Stimulated activated CD8-positive, alpha-beta memory T cell treated with anti-CD3 and anti-CD28 coated beads, Interleukin-7, amount 100 ng/mL, for 4 hours (primary cell): ENCODE measurements at places on chromosomes 3 and 15.

- no peak for DNase-seq
Measured at GRCh38 chr3:85244519-85244918, 285.7 kb downstream of the CADM2 start.

- DNase-seq, result no peak
Measured at GRCh38 chr15:30956216-30957124, 35.0 kb downstream of the MTMR10 start.

DNA sequence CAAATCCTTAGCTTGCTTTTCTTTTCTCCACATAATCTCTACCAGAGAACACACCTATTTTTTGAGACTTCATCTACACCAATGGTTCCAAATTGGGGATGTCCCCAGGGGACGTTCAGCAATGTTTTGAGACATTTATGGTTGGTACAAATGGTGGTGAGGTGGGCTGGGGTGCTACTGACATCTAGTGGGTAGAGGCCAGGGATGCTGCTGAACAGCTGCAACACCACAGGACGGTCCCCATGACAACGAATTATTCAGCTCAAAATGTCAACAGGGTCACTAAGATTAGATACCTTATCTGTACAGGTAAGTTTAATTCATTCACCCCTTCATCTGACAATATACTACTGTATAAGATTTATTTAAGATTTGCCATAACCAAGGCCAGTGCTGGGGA, 14.4 kb downstream of the GK5 start:
- DNase-seq, result no peak

GRCh38 chr15:90004671-90005070, 3.5 kb downstream of the ZNF710 start:
- DNase-seq, result no peak

DNA sequence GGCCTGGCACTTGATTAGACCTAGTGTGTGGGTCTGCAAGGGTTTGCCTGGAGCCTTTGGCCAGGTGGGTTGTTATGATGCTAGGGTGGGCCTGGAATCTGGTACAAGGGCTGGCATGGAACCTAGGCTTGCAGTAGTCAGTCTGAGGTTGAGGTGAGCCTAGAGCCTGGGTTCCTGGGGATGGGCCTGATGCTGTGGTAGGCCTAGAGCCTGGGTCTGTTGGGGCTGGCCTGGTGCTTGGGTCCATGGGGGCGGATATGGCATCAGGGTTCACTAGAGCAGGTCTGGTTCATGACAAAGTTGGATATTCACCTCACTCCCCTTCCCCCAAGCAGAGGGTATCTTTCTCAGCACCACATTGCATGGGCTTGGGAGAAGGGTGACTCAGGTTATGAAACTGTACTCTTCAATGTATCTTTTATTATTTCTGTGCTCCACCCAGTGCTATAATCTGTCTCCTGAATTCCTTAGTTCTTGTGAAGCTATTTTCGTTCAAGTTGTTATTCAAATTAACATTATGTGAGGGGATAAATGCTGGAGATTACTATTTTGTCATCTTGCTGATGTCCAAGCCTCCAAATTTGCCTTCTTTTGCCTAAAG, 274.4 kb downstream of the NFKBIZ start:
- no peak for DNase-seq

DNA sequence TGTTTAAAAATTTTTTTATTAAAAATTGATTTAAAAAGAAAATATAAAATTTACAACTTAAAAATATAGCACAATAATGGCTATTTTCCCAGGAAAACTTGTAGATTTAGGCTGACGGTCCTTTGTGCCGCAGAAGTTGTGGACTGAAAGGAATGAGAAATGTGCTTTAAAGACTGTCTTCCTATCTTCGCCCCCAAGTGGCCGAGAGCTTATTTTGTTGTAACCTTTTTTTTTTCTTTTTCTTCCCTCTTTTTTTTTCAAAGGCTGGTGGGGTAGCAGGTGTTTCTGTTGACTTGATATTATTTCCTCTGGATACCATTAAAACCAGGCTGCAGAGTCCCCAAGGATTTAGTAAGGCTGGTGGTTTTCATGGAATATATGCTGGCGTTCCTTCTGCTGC, 15.5 kb downstream of the SLC25A26 start:
- DNase-seq, result no peak

- DNase-seq, result no peak
Measured at GRCh38 chr3:67531181-67532101, 123.0 kb downstream of the SUCLG2 start.

GRCh38 chr3:28124882-28125281, 116.5 kb upstream of the CMC1 start:
- no peak for DNase-seq

GRCh38 chr15:34349769-34350168, 6.7 kb downstream of the NUTM1 start:
- DNase-seq, result no peak

GRCh38 chr3:153906366-153906765, 214.8 kb upstream of the ARHGEF26 start:
- no peak for DNase-seq

GRCh38 chr3:48403533-48404439, 26.1 kb downstream of the PLXNB1 start:
- DNase-seq, result no peak

DNA sequence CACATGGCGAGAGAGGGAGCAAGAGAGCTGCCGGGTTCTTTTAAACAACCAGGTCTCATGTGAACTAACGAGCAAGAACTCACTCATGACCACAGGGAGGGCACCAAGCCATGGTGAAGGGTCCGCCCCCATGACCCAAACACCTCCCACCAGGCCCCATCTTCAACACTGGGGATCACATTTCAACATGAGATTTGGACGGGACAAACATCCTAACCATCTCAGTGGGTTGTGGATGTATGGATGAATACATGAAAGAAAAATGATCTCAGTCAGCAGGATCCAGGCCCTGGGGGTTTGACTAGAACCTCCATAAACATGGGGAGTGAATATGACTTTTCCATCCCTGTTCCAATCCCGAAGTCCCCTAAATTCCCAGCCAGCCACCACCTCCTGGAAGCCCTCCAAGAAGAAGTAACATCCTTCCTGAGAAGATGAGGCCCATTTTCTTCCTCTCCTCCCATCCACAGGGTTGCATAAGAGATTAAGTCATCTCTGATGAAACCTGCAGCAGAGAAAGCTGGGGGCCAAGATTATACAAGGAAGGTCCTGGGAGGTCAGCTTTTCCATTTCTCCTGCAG, 9.5 kb downstream of the CAV3 start:
- DNase-seq, result no peak

DNA sequence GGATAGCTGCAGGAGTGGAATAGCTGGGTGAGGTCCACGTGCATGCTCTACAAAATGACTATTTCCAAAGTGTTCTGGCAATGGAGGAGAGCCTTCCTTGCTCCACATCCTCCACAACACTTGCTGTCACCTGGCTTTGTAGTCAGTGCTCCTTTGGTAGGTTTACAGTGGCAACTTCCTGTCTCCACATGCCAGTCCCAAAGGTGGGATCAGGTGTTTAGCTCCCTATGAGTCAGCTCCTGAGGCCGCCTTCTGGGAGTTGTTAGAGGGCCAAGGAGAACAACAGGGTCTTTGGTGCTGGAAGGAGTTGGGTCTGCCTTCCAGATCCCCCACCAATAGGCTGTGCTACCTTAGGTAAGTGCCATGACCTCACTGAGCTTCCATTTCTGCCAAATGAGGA, 15.3 kb upstream of the LIMD1 start:
- no peak for DNase-seq

DNA sequence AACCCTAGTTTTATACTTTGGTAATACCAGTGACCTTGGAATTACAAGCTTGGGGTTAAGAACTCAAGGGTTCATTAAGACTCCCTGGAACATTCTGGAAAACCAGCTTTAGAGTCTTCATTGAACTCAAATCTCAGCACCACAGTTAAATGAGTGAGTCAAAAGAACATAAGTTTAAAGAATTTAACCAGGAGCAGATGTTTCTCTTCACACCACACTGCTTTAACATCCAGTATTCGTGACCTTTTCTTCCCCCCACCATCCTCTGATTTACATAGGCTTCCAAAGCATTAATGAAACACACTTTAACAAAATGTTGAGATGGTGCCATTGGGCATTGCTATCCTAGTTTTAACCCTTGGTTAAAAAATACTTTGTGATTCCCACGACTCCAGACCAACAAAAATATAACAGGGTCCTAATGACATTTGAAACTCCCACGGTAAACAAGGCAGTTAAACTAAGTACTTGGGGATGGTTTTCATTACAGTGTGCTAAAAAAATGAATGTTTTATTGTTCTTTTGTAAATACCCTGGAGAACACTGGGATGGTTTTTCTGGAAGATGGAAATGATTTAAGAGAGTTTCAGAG, 123.9 kb downstream of the OXNAD1 start:
- no peak for DNase-seq

DNA sequence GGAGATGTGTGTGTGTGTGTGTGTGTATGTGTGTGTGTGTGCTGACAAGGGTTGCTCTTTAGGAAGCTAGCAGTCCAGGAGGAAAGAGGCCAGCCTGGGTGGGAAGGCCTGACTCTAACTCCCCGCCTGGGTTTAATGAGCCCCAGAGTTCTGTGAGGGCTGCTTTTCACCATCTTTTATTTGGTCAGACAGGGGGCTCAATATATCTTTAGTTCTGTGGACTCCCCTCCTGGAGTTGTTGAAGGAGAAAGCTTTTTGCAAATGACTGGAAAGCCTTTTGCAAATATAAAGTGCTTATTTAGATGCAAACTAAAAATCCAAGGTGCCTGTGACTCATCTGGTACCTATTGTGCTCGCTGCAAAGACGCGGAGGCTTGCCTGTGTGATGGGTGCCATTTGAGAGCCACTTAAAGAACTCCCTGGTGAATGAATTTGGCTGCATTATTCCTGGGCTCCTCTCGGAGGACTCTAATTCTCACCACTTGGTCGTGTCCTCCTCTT, 24.5 kb downstream of the DRD3 start:
- no peak for DNase-seq

DNA sequence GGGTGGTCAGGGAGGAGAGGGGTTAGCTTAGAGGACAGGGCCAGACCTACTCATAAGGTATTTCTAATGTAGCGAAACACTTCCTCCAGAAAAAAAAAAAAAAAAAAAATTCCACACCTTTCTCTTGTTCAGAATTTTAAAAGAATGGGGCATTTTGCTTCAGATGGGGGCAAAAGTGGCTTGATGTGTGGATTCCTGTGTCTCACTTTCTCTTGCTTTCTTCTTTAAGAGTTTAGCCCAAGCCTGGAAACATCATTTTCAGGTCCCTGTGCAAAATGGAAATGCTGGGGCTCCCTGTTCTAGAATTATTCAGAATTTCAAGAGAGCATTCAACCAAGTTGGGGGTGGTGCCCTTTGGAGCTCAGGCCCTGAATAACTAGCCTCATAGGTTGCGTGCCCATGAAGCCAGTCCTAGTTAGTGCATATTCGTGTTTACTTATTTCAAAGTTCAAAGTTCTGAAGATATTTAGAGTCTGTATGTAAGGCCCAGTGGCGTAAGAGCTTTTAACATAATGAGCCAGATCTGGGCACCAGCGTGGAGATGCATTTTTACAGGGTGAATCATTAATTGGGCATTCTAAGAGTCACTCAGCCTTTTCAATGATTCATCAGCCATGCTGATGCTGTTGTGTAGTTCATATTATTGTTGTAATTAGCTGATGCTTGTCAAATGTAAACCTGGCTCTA, 104.5 kb downstream of the RPLP1 start:
- no peak for DNase-seq

DNA sequence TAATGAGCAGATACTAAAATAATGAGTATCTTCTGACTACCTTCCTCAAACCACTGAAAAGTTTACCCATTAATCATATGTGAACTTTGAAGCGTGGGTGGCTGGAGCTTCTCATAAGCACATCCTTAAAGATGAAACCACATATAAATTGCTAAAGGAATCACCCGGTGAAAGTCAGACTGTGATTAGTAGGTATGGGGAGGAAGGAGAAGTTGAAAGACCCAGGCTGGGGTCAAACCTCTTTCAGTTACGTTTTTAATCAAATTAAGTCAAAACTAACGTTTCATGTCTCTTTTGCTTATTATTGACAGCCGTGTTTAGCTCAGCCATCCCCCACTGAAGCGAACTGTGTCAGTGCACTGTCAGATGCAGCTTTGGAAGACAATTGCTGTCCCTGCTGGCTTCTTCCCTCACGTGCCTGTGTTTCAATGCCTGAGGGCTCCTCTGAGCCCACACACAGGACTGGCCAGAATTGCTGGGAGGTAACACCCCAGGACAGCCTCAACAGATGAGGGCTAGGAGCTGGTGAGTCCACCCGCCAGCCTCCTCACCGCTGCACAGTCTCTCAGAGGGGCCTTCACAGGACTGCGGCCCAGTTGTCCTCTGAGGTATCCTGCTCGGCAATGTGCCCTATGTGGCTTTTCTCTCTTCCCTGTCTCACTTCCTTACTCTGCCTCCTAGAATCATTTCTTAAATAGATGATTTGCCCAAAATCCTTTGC, 29.3 kb upstream of the SH3BP5 start:
- no peak for DNase-seq

GRCh38 chr15:88480981-88481380, 13.5 kb downstream of the MRPS11 start:
- DNase-seq, result no peak

- DNase-seq, result no peak
Measured at GRCh38 chr3:26559227-26559626, 63.3 kb upstream of the LRRC3B start.

- DNase-seq, result no peak
Measured at GRCh38 chr3:171491361-171491760, 31.2 kb upstream of the TNIK start.

DNA sequence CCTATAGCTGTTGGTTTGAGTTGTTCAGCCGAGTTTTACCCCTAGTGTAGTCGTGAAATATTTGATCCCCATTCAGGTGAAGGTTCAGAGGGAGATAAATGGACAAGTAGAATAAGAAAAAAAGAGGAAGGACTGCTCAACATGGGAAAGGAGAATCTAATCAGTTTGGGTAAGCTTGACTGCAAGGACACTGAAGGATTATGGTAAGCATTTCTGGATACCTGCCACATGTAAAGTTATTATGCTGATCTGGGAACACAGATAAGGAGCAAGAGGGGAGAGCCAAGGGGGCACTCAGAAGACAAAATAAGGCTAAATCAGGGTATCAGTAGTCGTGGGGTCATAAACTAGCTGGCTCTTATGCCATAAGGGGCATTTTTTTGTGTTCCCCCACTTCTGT, 49.9 kb downstream of the TFG start:
- no peak for DNase-seq

DNA sequence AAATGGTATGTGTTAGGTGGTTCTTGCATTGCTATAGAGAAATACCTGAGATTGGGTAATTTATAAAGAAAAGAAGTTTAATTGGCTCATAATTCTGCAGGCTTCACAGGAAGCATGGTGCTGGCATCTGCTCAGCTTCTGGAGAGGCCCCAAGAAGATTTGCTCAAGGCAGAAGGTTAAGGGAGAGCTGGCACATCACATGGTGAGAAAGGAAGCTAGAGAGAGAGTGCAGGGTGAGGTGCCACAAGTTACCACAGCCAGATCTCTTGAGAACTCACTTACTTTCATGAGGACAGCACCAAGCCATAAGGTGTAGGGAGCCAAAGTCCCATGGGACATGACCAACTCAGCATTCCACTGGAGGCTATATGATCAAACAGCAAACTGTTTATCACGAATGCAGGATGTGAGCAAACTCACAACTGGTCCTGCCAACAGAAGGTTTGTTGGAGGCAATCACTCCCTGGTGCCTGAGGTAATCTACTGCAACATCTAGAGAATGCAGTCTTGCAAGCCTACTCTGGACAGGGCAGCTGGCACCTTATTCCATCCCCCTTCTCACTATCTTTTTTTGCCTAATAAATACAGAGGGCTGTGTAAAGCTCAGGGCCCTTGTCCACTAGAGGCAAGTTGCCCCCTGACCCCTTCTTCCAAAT, 28.1 kb upstream of the CCR2 start:
- DNase-seq, result no peak

GRCh38 chr3:189790658-189791057, 159.5 kb downstream of the TP63 start:
- no peak for DNase-seq
